ENCODE measurements at places on chromosomes 16 and 17.

DNA sequence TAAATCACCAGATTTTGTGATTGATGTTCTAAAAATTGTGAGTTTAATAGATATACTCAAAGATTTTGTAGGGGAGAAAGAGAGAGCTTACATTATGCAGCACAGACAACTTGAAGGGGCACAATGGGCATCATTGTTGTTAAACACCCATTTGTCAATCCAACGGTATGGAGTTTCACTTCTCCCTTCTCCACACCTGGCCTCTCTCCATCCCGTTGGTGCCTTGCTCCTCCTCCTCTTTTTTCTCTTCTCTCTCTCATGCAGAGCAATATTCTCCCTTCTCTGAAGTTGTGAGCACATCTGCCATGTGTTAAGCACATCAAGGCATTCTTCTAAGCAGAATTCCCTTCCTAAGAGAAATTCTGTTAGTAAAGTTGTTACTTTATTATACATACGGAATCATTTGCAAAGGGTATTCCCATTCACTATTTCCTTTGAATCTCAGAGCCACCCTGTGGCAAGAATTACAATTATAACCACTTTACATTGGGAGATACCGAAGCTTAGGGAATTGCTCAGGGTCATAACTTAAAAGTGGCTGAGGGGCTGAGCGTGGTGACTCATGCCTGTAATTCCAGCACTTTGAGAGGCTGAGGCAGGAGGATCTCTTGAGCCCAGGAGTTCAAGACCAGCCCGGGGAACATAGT is 40.5 kb upstream of the SKAP1 start:
- DNase-seq: no peak

DNA sequence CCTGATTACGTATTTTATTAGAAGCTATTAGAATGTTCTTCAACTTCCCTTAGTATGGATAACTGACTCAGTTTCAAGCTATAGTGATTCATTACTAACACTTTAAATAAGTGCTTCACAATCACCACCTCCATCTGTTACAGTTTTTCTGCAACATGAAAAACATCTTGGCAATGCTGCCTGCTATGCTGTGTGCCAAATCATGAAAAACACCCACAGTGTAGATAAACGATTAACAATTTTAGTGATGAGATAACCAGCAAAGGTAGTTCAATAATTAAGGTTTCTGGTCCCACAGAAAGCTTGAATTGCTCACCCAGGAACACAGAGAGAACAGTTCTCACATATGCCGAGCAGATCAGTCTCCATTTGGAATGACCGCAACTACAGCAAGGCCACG is 51.4 kb upstream of the SLC25A19 start:
- no peak for DNase-seq

- no peak for DNase-seq
These were observed 1.7 kb upstream of the CYTH1 start for GRCh38 chr17:78783711-78784324.

DNA sequence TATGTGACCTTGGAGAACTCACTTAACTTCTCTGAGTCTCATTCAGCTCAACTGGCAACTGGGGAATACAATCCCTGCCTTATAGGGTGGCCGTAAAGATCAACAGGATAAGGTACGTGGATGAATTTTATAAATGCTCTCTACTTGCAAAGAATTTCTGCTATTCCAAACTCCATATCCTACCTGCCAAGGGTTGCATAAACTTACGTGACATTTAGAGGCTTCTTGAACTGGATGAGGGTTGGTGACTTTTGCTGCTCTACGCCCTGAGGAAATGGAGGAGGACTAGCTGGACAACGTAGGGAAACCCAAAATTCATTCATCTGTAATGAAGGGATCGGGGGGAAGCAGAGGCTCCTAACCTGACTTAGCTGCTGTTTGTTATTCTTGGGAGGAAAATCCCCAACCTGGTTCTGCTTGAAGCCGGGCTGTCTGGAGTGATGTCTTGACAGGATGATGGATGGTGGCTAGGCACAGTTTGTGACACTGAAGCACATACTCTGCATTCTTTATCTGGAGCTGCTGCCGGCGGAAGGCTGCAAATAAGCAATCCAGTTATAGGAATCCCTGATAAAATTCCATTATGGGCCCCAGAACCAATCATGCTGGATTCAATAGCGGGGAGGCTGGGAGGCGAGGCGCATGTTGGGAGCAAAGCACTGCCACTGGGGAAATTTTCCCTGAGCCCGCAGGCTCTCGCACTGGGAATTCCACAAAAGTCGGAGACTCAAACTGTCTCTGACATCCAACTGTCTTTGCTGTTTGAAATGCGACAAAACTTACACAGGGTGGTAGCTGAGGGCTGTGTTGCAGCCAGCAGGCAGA is 94.7 kb upstream of the SDK2 start:
- DNase-seq: no peak

- DNase-seq: no peak
These were observed 5.6 kb upstream of the SPATA20 start for GRCh38 chr17:50541402-50541715.

DNA sequence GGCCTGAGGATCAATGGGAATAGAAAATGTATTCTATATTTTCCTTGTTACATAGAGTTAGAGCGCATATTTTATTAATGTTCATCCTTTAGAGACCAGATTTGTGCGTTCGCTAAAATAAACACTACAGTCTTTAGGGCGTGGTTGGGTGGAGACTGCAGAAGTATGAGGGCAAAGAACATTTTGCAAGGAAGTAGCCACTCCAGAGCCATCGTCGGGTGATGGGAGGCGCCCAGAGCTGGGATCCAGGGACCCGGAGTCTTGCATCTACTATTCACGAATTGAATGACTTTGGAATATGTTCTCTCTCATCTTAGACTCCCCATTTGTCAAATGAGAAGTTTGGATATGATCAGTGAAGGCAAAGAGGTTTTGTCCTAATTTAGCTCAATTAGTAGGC is 154.2 kb upstream of the IRX6 start:
- no peak for DNase-seq

- peak; percentile 8 for DNase-seq
These were observed 10.4 kb downstream of the CANT1 start for GRCh38 chr17:78999056-78999768.

- DNase-seq: no peak
These were observed 7.6 kb downstream of the SYT17 start for GRCh38 chr16:19175492-19176262.

GRCh38 chr17:57655553-57655952 is 89.5 kb downstream of the CCDC182 start:
- DNase-seq: no peak

DNA sequence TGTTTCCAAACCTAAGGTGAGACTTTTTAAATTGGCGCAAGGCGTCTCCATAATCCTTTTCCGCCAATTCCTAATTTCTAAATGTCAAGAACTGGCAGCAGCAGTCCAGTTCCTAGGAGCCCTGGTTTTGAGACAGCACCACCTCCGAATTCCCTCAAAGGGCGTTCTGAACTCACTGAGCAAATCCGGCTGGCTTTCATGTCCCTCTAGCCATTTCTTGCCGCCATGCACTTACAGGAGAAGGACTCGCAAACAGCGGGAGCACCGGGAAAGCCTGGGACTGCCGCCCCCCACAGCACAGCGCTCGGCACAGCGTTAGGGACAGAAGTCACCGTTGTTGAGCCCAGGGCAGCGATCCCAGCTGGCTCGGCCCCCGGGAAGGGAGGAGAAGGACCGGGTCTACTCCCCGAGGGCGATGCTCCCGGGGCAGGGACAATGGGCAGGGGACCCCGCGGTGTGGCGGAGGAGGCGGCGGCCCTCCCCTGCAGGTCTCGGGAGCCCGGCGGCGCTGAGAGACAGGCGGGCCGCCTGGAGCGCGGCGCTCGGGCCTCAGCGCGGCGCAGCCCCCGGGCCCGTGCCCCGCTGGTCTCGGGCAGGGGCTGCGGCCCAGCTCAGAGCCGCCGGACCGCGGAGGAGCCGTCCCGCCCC is 545 bp downstream of the ARHGAP17 start:
- DNase-seq: peak; percentile 38

- no peak for DNase-seq
These were observed 17.3 kb upstream of the ERCC4 start for GRCh38 chr16:13902677-13903076.

- DNase-seq: no peak
These were observed 166.1 kb downstream of the PRKCA start for GRCh38 chr17:66468241-66469087.

- no peak for DNase-seq
These were observed 26.0 kb upstream of the C16orf82 start for GRCh38 chr16:27040732-27041131.

DNA sequence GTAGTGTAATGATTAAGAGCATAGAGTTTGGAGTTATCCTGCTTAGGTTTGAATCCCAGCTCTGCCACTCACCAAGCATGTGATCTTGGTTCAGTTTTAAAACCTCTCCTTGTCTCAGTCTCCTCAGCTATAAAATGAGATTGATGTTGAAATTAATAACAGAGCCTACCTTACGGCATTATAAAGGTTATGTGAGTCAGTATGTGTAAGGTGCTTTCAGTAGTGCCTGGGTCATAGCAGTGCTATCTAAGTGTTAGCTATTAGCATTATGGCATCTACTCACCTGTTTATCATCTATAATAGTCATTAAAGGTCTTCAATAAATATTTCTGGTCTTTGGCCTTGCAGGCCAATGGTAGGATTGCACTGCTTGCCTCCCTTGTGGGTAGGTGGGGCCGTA is 53.4 kb downstream of the PRKCB start:
- no peak for DNase-seq

DNA sequence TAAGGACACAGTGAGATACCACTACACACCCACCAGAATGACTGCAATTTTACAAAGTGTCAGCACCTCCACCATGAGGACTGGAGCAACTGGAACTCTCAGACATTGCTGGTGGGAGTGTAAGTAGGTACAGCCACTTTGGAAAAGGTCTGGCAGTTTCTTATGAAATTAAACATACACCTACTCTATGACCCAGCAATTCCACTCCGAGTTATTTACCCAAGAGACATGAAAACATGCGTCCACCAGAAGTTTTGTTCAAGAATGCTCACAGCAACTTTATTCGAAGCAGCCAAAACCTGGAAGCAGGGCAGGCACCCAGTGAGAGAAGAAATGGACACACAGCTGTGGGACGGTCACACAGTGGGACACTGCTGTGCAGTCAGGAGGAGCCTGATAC is 384.0 kb downstream of the SOX9 start:
- DNase-seq: no peak

GRCh38 chr17:69445132-69445531 is 30.6 kb downstream of the MAP2K6 start:
- DNase-seq: no peak

DNA sequence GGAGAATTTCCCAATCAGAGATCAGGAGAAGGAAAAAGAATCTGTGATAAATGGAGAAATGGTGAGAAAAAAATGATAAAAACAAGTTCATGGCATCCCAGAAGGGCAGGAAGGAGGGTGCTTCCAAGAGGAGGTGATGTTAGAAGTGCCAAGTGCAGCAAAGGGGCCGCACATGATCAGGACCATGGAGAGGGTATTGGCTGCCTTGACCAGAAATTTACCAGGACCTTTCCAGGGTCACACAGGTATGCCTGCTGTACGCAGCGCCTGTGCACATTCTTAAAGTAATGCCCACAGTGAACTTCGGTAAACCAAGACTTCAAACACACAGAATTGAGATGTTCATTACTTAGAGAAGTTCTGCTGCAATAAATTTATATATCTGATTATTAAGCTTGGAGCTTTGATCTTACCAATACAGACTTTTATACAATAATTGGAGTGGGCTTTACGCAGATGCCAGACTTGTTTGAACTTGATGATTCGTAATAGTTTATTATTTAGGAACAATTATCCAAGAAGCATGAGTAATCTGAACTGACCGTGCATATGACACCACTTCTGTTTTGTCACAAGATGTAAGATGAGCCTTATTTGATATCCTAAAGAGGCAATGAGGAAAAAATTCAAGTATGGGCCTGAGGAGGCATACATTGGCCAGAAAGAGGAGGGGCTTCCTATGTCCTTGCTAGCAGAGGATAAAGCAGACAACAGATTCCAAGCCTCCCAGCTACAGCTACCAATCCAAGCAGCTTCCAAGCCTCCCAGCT is 2.2 kb upstream of the KRT33A start:
- DNase-seq: no peak

DNA sequence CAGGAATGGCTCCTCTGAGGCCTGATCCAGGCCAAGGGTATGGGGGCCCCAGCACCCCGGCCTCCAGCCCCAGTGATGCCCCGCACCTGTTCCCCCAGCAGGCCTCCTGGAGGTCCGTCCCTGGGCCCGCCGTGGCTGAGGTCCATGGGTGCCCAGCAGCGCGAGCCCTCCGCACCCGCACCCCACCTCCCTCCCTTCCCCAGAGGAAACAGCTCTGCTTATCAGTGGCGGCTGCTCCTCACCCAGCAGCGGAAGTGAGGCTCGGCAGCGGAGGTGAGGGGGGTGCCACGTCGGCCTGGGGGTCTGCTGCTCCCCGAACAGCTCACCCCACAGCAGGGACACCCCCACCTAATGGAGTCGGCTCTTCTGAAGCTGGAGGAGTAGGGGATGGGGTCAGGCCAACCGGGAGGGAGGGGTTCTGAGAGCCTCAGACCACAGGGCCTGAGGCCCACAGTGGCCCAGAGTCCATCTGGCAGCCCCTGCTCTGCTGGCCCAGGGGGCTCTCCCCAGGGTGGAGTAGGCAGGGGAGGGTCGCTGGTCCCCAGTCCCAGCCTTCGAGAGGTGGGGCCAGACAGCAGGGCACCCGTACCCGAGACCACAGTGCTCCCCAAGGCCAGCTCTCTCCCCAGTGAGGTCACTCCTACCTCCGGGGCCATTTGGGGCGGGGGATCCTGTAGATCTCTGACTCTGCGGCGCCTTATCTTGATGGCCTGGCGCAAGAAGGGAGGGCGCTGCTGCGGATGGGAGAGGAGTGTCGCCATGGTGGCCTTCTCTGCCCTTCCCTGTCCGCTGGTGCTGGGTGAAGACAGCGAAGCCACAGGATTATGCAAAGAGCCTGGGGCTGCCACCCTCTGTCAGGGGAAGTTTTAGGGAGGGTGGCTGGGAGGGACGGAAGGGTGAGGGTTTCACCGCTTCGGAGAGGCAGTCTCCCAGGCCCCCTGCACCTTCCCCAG is at the start of gene UNC13D:
Gene UNC13D (minus strand): TSS at position 828 of the 953 bp plus-strand sequence. CDS start 67 bp downstream, at position 761.
- DNase-seq: peak; percentile 81

- no peak for DNase-seq
These were observed 78.8 kb downstream of the CES1 start for GRCh38 chr16:55754056-55754455.

GRCh38 chr16:83136419-83136818 is 509.6 kb downstream of the CDH13 start:
- DNase-seq: no peak

Measured in activated naive CD4-positive, alpha-beta T cell treated with anti-CD3 and anti-CD28 coated beads, Interleukin-2, amount 10 ng/mL, durations not matched to agents 7 days and 5 days (primary cell).